GM10248 (cell line): ENCODE measurements at places on chromosomes 12 and 14.
A peak's percentile ranks its signal among the peaks of the same experiment; 100 is the strongest.

- DNase-seq, result no peak
Observed at GRCh38 chr14:61064856-61065255, 83.8 kb downstream of the SLC38A6 start.

DNA sequence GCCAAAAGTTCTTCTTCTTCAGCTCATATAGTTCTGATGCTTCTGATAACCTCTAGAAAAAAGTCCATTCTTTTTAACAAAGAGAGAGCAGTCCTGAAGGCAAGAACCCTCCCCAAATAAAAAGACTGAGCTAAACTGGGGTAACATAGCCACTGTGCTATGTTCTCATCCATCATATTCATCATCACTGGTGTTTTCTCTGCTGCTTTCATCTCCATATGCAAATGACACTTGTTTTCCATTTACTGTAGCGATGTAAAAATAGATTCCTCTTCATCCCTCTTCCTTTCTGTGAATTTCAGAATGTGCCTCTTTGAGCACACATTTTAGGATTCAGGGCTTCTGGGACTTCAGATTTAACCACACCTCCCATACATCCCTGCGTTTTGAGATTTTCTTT lies 44.9 kb downstream of the GSC start:
- no peak for DNase-seq

DNA sequence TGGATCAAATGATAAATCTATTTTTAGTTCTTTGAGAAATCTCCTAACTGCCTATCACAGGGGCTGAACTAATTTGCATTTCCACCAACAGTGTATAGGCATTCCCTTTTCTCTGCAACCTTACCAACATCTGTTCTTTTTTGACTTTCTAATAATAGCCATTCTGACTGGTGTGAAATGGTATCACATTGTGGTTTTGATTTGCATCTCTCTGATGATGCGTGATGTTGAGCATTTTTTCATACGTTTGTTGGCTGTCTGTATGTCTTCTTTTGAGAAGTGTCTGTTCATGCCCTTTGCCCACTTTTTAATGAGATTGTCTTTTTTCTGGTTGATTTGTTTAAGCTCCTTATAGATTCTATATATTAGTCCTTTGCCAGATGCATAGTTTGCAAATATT lies 67.1 kb downstream of the IFNG-AS1 start:
- DNase-seq, result no peak

- DNase-seq, result peak; percentile 22
Observed at GRCh38 chr12:116736962-116737773, 701 bp downstream of the SPRING1 start.

- DNase-seq, result peak; percentile 57
Observed at GRCh38 chr14:105019861-105020814, 745 bp downstream of the CDCA4 start.

GRCh38 chr14:55671641-55672040 lies 91.6 kb downstream of the KTN1 start:
- no peak for DNase-seq

GRCh38 chr12:6765634-6766581 lies at the start of gene PTMS:
PTMS (plus strand) TSS chr12:6766363; CDS start chr12:6766706, 343 bp downstream.
- peak; percentile 62 for DNase-seq

- DNase-seq, result no peak
Observed at GRCh38 chr12:16148938-16149337, 128.5 kb downstream of the SLC15A5 start.

DNA sequence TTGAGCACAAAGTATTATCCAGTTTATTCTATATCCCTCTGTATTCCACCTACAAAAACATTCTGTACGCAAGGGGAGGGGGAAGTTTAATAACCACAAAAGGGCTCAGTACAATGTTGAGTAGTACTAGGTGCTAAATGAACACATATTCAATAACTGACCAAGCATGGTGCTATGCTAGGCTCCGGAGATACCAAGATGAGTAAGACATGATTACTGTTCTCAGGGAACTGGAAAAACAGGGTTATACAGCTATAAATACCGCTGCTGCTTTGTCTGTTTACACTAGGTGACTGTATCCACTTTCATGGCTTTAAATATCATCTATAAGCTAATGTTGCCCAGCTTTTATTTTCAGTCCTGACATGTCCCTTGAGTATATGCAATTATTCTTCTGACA lies 135.8 kb downstream of the INSM2 start:
- DNase-seq, result peak; percentile 15

DNA sequence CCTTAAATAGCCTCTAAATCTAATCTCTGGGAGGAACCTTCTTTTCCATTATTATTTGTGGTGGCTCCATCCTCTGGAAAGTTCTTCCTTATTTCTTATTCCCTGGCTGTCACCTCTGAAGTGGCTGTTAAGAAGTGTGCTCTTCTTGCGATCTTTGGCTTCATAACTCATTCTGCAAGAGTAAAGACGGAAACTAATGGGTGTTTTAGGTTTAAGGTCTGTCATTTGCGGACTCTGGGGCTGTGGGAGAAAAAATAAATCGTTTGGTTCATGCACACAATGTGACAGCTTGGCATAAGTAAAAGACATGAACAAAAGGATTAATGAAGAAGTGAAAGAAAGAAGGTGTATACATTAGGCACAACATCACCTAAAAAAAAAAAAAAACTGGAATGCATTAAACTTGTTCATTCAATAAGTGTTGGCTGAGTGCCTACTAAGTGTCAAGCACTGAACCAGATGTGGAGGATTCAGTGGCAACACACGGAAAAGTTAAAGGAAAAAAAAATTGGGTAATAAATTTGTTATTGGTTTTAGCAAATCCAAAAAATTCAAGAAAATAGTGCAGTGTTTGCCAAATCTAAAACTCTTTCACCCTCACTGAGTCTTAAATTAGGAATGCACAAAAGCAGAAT lies 99.5 kb downstream of the ERGIC2 start:
- no peak for DNase-seq

DNA sequence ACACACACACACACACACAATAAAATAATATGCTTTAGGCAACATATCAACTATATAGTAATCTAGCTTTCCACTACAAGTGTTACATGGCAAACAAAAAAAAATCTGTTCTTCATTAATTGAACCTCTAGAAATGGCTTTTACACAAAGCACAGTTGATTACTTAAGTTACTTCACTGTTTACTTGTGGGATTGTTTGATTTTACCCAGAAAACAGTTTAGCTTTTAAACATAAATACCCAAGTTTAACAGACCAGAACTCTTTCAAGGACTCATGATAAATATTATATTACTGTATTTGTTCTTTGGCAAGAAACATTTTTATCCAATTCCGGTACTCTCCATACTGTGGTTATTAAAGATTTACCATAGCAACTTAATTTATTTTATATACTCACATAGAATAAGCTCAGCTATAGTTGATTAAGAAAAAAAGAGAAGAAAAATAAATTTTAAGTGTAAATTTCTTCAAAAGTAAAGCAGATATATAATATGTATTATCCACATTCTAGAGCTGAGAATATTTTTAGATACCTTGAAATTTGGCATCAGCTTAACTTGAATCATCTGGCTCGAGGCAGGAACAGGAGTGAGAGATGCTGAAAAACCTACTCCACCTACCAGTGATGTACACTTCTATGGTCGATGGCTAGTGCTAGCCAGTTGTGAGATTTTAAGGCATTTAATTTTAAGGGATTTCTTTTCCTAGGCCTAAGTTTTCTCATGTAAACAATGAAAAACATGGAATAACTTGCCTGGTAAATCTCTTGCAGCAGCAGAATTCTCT lies 126.0 kb downstream of the BTG1 start:
- DNase-seq, result no peak

- no peak for DNase-seq
Observed at GRCh38 chr14:100900837-100901390, 2.6 kb downstream of the RTL1 start.

GRCh38 chr12:132787877-132788276 lies 26.2 kb upstream of the ANKLE2 start:
- no peak for DNase-seq

DNA sequence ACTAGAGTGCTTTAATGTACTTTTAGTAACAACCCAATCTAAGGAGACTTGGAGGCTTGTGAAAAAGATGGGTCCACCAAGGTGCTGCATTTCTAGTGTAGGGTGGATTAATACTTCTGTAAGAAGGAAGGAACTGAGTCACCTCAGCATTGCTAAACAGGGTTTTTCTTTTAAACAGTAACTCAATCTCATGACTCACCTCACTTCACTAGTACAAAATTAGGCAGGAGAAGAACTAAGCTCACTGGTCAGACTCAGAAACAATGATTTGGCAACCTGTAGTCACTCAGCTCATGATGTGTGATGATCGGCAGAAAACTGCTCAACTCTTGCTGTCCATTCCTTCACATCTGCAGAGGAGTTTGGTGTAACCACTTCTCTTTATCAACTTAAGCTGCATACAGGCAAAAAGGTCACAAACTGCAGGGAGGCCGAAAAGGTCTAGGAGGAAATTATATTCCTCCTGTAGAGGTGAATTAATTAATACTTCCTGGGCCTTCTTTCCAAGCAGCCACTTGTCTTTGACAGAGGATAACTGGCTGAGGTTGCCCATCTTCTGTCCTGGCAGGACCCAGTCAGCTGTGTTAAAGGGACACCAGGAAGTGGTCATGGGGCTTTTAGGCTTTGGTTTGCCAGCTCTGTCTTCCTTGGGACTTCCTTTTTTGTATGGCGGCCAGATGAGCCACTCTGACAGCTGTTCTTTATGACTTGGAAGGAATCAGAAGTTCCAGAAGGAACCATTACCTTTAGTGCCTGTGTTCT lies 466.9 kb downstream of the FUT8 start:
- DNase-seq, result no peak

GRCh38 chr12:98317939-98318899 lies 197.2 kb upstream of the TMPO start:
- no peak for DNase-seq

GRCh38 chr12:3777206-3777809 lies 24.4 kb upstream of the CRACR2A start:
- DNase-seq, result peak; percentile 34

DNA sequence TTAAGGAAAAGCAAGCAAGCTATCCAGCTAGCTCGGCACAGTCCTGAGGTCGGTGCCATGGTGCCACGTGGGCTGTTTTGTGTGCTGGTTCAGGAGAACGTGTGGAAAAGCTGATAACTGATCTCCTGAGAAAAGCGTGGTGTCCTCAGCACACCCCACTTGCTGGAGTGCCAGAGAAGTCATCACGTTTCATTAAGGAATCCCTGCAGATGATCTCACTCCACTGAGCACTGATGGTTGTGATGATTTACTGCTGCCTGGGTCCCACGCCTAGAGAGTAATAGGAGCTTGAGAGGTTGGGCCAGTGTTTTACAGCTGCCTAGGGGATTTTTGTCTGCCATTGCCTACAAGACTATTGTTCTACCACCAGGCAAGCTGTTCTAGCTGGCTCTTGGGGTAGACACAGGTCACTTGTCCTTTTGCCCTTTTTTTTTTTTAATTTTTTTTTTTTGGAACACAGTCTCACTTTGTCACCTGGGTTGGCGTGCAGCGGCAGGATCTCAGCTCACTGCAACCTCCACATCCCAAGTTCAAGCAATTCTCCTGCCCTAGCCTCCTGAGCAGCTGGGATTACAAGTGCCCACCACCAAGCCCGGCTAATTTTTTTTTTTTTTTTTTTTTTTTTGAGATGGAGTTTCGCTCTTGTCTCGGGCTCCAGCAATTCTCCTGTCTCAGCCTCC lies 42.3 kb upstream of the EVL start:
- no peak for DNase-seq

DNA sequence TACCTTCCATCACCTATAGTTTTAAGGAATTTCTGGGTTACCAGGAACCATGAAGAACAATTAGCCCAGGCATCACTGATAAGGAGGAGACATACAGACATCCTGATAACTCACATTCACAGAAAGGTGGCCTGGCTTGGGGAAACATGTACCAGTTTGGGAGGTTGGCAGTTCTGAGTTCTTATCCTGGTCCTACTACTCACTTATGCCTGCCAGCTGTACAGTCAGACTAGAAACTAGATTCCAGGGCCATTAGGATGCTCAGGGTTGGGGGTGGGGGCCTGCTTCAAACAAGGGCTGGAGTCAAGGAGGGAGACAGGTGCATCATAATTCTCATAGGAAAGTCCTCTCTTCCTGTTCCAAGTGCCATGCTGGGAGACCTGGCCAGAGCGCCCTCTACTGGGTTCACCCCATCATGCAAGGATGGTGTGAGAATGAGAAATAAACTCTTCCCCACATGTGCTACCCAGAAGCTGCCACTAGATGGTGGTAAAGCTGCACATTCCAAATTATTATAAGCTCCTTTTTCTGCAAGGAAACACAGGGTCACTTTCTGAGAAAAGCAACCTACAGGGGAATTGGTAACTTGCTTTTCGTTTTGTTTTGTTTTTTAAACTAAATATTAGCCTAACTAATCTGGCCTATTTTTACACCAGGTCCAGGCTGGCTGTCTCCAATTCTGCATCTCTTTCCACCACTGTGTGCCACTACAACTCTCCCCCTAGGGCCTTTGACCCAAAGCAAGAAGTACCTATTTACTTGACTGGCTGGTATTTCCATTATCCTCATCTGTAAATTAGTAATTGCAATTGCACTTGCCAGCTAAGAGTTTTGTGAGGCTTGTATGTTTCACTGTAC lies 14.5 kb downstream of the OAS2 start:
- peak; percentile 67 for DNase-seq

DNA sequence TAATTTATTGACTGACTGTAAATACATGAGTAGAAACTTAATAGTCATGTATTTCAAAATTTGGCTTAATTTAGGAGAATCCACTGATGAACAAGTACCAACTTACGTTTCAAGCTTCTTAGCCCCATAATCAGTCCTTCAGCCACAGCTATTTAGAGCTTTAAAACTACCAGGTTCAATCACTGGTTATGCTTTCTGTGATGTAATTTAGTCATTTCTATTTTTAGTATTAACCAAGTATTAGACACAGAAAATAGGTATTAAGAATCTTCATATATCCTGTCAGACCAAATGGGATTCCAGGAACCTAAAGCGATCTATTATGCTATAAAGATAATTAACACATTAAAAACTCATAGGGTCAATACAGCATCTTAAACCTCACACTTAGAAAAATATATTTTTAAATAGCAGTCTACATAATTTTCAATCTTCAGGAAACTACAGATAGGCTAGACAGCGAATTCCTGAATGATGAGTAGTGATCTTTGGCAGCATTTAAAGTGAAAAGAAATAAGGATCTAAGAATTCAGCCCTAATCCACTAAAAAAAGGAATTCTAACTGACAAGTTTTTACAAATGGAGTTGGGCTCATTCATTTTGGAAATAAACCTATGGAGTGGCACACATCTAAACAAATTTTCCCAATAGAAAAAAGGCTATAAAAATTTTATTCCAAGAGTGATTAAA lies 51.5 kb downstream of the ZC3H14 start:
- no peak for DNase-seq

- no peak for DNase-seq
Observed at GRCh38 chr14:24032727-24033418, 18.9 kb upstream of the CARMIL3 start.

GRCh38 chr12:27984275-27984674 lies 11.7 kb upstream of the PTHLH start:
- no peak for DNase-seq
